Kidney tubule cell (primary cell): ENCODE measurements at places on chromosomes 11 and 22.
A peak's percentile ranks its signal among the peaks of the same experiment; 100 is the strongest.

DNA sequence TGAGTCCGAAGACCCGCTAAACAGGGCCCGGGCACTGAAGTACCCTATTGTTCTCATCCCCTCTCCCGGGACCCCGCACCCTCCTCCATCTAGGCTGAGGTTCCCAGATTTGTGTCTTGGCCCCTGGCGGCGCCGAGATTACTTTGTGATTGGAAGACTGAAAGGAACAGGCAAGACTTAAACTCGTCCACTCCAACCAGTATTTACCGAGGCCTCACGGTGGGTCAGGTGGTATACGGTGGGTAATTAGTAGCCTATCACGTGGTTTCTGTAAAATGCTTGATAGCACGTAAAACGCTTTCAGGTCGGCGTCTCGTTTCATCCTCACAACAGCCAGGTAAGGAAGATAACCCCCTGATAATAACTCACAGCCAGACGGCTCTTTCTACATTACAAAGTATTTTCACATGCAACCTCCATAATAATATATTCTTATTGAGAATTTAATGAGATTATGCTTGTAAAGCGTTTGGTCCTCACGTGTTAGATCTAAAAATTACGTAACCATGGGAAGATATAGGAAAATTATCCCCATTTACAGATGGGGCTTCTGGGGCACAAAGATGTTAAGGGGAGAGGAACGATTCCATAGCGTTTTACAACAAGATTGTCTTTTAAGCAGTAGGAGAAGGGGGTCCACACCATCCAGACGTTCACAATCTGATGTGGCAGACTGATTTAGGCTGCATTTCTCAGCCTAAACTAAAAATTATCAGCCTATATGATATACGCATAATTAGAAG lies 642 bp upstream of the PIK3C2A start:
- DNase-seq: peak; percentile 81

GRCh38 chr11:16993495-16993894 lies 20.7 kb downstream of the PLEKHA7 start:
- DNase-seq: peak; percentile 92

GRCh38 chr11:46463701-46464421 lies 72.3 kb upstream of the CHRM4 start:
- no peak for DNase-seq

GRCh38 chr11:22341588-22341931 lies 3.4 kb downstream of the SLC17A6 start:
- no peak for DNase-seq

DNA sequence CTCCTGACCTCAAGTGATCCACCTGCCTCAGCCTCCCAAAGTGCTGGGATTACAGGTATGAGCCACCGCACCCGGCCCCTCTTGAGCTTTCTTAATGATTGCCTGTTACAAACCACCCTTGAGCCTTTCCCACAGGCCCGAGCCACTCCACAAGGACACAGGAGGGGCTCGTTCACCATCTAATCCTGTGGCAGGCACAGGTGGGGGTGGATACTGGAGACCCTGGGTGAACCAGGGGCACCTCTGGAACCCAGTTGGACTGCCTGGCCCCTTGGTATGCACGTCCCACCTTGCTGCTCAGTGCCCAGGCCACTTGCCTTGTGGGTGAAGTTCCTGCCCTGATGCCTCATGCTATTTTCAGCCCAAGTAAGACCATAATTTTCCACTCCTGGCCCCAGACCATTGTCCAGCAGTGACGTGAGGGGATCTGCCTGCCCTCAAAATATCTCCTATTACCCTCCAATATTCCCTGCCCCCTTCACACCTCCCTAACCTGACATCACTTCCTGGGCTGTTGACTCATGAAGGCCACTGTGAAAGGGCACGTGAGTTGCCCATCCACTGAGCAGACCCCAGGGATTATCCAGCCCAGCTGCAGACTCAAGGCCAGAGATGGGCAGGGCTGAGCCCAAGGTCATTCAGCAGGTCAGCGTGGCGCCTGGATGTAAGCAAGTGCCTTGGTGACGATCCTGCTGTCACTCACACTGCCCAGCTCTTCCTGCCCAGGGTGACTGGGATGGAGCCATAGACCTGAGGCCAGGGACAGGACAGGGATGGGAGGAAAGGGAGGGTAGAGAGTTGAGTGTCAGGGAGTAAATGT lies 19.6 kb downstream of the P2RY2 start:
- peak; percentile 37 for DNase-seq

DNA sequence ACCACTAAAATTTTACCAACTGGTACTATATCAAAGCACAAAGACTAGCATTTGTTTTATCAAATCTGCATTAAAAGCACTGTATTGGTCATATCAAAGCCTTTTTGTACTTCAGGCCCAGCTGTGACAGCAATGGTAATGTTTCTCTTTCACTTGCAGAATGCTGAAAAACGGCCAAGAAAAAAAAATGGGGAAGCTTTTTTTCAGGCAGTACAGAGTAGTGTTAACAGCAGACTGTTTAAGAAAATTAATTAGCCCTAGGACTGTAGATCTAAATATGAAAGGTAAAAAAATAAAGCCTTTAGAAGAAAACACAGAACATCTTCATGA lies 33.3 kb downstream of the DENND5A start:
- DNase-seq: no peak
